Neural progenitor cell (in vitro differentiated cells): ENCODE measurements at places on chromosomes 3 and 15. TPM values are rescaled to one million over a fixed set of nuclear protein-coding genes. Genes with fewer than 3 reads are reported as not detected.
A peak's percentile ranks its signal among the peaks of the same experiment; 100 is the strongest.

The FGD5 gene
- total RNA-seq: 0.24 and 0.25 TPM in 2 replicates

The CD96 gene
- total RNA-seq: not detected in 2 replicates

The SCN11A gene
- total RNA-seq: 0.69 and 0.81 TPM in 2 replicates

The WDR93 gene
- 0.51 and 0.62 TPM in 2 replicates for total RNA-seq

The RNF13 gene
- 23.2 and 45.2 TPM in 2 replicates for total RNA-seq

The LRTM1 gene
- not detected in 2 replicates for total RNA-seq

The SLTM gene
- 106 and 152 TPM in 2 replicates for total RNA-seq

- DNase-seq: no peak
Observed at GRCh38 chr3:185900228-185900627, 37.6 kb downstream of the TRA2B start.

DNA sequence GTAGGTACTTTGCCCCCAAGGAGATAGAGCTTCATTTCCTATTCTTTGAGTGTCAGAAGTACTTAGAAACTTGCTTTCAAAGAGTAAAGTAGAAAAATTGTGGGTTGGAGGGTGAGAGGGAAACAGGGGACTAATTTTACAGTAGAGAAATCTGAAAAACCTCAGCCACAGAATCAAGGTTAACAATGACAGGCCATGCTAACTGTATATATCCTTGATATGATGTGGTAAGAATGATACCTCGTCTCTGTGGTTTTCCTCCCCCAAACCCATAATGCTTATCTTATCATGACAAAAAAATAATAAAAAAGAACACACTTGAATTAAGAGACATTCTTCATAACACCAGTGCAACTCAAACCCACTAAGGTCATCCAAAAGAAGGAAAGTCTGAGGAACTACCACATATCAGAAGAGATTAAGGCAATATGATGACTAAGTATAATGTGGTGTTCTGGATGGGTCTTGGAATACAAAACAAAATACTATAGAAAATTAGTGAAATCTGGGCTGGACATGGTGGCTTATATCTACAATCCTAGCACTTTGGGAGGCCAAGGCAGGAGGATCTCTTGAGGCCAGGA is 360.4 kb downstream of the ULK4 start:
- DNase-seq: no peak

- DNase-seq: no peak
Observed at GRCh38 chr3:117665296-117665695, 955.7 kb downstream of the TUSC7 start.

- no peak for DNase-seq
Observed at GRCh38 chr3:180181387-180181786, 144.7 kb upstream of the PEX5L start.

DNA sequence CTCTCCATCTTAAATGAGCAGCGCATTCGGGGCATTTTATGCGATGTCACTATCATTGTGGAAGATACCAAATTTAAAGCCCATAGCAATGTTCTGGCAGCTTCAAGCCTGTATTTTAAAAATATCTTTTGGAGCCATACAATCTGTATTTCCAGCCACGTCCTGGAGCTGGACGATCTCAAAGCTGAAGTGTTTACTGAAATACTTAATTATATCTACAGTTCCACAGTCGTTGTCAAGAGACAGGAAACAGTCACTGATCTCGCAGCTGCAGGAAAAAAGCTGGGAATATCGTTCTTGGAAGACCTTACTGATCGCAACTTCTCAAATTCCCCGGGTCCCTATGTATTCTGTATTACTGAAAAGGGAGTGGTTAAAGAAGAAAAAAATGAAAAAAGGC is 44.4 kb upstream of the RASA2 start:
- no peak for DNase-seq

DNA sequence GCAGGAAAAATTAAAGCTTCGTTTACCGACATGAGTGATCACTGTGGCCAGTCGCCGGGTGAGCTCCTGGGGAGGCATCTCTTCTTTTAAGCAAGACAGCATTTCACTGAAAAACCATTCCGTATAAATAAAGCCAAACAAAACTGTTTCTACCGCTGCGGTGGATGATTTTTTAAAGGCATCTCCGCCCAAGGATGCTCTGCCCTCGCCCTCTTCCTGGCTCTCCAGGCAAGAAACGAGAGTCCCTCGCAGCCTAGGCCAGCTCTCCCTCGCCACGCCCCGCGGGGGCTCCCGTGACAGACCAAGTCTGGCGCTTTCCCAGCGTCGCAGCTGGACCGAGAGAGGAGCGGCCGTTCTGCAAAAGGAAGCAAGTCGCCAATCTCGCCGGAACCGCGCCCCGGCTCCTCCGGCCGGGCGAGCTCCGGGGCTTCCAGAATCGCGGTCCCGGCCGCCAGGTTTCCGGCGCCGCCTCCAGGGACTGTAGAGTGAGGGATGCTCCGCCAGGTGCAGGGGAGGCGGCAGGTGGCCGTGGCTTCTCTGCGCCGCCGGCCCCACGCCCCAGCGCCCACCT is 458 bp downstream of the MCF2L2 start:
- DNase-seq: peak; percentile 78
